CD4-positive, alpha-beta T cell treated with Interleukin-2 at 100 ng/mL for 4 hours (primary cell): ENCODE measurements at places on chromosomes 2 and 18.

GRCh38 chr2:16085073-16085472 lies 144.7 kb downstream of the MYCN start:
- DNase-seq, result no peak

GRCh38 chr2:69466728-69467127 lies 29.5 kb upstream of the NFU1 start:
- DNase-seq, result no peak

GRCh38 chr2:3023531-3023930 lies 354.1 kb downstream of the EIPR1 start:
- DNase-seq, result no peak

- no peak for DNase-seq
Measured at GRCh38 chr2:24859968-24860600, 60.0 kb downstream of the ADCY3 start.

DNA sequence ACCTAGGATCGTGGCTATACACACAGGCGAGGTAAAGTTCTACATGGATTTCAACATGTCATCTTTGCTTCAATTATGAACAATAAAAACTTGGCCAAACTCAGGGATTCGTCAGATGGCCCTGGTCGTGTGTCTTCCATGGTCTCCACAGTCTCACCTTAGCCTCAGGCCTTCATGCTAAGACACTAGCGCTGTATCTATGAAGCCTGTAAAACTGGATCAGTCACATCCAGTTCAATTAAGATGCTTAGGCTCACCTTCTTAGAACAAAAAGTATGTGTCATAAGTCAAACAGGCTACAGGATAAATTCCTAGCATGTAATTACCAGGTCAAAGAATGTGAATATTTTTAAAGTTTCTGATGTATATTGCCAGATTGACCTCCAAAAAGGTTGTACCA lies 113.7 kb upstream of the NRP2 start:
- no peak for DNase-seq

- DNase-seq, result no peak
Measured at GRCh38 chr2:3121601-3122000, 256.0 kb downstream of the EIPR1 start.

GRCh38 chr2:60552078-60552850 lies 1.2 kb downstream of the BCL11A start:
- DNase-seq, result no peak

- no peak for DNase-seq
Measured at GRCh38 chr18:61666876-61667590, 225.8 kb downstream of the RNF152 start.

DNA sequence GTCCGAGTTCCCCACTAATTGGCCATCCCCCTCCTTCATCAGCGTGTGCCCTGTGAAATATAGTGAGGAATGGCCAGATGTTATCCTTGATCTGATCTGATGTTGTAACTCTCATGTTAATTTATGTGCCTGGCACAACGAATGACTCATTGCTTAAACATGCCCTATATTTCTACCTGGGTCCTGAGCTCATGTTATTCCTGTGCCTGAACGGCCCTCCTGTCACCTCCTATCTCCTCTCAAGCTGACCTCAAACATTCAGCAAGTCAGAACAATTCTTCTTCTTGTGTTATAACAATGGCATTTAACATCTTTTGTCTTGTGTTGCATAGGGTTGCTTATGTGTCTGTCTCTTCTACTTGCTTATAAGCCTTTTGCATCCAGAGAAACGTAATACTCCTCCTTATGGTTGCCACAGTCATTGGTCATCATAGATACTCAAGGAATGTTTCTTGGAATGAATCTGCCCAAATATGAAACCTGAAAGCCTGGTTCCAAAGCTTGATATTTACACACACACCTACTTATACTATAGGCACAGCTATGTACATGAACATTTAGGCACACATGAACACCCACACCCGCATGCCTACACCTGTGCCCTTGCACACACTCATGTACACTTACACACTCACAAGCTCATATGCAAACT lies 80.2 kb upstream of the PHLPP1 start:
- DNase-seq, result no peak

DNA sequence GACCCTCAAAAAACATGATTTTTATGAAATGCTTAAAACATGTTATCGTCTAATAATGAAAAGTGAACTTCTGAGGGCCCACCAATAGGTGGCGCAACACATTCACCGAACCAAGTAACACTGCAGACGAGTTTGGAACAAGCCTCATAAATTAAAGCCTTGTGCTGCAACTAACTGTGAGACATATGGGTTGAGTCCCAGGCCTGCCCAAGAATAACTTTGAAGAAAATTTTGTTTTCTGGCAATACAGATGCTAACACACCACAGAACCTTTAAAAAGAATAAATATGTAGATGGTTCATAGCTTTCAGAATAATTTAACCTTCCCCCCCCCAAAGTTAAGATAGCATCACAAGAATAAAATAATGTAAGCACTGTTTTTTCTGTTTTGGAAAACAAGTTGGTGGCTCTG lies 285.9 kb downstream of the RNF144A start:
- peak; percentile 63 for DNase-seq

- no peak for DNase-seq
Measured at GRCh38 chr2:29697715-29698114, 223.7 kb downstream of the ALK start.

DNA sequence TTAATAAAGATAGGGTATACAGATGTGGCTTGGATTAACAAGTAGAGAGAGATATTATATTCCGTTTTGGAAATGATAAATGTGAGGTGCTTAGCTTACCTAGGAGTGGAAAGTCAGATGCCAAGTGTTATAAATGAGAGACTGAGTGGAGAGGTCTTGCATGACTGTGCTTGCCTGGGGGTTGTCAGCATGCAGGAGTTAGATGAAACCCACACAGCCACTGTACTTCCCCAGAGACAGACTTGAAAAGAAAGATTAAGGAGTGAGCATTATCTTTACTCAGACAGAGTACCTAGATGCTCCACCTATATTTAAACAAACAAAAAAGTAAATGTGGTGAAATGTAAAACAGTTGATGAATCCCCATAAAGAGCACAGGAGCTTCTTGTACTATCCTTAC lies 482.7 kb downstream of the RIT2 start:
- no peak for DNase-seq

- DNase-seq, result no peak
Measured at GRCh38 chr2:10237392-10238321, 65.0 kb upstream of the HPCAL1 start.

GRCh38 chr2:121294881-121295840 lies 10.2 kb upstream of the TFCP2L1 start:
- DNase-seq, result no peak

- DNase-seq, result no peak
Measured at GRCh38 chr2:102483086-102483485, 10.1 kb downstream of the SLC9A4 start.

DNA sequence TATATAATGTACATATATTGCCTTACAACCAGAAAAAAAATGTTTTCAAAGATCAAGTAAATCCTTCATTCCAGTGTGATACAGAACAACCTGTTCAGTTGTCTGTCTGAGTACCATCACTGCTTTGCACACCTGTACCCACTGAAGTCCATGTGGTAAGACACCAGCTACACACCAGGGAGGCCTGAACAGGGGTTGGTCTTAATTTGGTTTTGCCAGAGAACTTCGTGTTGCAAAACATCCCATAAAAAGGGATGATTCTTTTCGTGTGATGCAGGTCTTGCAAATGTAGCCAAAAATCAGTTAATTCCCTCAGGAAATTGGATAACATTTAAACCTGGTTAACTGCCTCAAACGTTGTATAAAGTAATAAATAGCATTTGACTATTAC lies 73.7 kb upstream of the SLC1A4 start:
- no peak for DNase-seq

GRCh38 chr2:19541884-19542283 lies 183.5 kb upstream of the OSR1 start:
- DNase-seq, result no peak

GRCh38 chr2:234368861-234369261 lies 128.0 kb downstream of the ARL4C start:
- DNase-seq, result peak; percentile 70

- DNase-seq, result no peak
Measured at GRCh38 chr2:141900826-141901225, 230.0 kb downstream of the LRP1B start.

DNA sequence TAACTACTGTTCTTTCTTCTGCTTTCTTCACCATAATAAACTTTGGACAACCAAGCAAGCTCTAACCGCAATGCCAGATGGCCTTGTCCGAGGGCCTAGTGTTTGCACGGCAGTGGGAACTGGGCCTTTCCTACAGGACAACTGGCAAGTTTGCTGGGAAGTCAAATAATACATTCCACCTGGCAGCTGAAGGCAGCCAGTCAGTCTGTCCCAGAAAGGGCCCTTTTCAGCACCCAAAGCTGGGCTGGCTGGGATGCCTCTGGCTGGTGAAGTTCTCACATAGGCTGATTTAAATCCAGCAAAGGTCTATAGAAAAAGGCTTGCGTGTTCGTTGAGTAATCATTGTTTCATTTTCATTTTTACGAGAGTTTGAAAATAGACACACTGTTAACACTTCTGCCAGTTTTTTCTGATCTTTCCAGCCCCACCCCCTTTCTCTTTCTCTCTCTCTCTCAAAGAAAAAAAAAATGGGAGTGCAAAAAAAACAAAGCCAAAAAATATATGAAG lies 110.0 kb upstream of the EPAS1 start:
- DNase-seq, result peak; percentile 11

DNA sequence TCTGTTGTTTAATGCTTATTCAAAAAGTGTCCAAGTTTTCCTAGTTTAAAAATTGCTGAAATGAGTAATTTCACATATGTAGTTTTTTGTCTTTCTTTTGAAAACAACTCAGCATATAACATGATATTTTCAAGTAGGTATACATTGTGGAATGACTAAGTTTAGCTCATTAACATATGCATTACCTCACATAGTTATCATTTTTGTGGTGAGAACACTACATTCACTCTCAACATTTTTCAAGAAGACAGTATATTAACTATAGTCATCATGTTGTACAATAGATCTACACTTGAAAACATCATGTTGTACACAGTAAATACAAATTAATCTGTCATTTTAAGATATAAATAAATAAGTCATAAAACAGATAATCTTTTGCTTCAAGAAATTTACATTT lies 340.0 kb downstream of the CCDC85A start:
- no peak for DNase-seq

DNA sequence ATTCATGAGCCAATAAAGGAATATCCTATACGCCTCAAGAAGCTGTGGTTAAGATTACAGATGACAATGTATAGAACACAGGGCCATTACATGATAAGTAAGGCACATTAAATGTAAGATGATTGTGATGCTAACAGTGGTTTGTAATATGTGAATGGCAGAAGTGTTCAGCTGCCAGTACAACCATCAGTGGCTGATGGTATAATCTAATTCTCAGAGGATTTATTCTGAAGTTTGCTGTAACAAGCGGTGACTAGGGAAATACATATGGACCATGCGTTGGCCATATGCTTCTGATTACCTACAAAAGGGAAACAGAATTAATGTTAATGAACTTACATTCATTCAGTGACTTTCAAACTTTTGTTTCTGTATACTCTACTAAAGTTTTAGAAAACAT lies 750.8 kb upstream of the KLHL29 start:
- no peak for DNase-seq

DNA sequence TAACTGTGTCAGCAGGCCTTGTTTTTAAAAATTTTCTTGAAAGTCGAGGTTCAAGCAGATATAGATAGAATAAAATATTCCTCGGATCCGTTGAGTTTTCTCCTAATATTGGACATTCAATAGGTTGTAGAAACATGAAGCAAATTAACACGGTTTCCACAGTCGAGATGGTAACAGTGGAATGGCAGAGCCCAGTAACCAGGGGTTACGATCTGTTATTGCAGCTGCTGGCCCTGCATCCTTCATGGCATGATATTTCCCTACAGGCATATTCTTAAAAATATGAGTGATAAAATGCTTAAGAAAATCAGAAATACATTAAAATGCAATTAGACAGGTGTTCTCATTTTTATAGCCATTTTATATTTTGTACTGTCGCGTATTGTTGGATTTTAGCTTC lies 117.6 kb downstream of the SNTG2 start:
- DNase-seq, result no peak

GRCh38 chr2:11764920-11765319 lies 18.5 kb downstream of the LPIN1 start:
- DNase-seq, result no peak

DNA sequence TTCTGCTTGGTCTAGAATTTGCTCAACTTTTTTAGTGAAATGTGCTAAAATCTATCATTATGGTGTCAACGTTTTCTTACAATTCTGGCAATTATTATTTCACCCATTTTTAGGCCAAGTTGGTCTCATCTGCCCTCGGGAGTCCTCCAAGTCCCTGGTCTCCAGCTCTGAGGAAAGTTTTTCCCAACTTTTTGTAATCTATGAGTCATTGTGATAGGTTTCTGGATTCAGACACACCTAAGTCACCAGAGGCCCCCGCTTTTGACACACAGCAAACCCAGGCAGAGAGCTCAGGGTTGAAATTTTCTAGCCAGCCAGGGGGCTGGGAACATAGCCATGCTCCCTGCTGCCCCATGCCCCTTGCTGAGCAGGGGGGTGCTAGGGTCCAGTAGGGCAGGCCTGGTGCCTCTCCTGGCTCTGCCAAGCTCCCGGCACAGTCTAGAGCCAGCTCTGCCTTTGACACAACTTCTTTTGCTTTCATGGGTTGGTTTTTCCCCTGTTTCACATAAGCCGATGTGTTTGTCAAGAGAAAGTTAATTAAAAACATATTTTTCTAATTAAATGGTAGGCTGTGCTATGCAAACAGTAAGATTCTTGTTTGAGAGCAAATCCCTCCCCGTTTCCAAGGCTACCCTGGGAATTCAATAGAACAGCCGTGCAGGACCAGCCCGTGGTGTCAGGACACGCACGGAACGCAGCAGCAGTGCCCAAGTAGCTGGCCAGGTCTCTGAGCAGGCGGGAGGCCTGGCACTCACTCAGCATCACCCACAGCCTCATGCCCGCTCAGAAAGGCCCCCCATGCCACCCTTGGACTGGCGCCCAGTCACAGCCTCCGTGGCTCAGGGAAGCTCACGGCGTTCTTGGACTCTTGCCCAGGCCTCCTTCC lies 25.5 kb upstream of the SNED1 start:
- no peak for DNase-seq

DNA sequence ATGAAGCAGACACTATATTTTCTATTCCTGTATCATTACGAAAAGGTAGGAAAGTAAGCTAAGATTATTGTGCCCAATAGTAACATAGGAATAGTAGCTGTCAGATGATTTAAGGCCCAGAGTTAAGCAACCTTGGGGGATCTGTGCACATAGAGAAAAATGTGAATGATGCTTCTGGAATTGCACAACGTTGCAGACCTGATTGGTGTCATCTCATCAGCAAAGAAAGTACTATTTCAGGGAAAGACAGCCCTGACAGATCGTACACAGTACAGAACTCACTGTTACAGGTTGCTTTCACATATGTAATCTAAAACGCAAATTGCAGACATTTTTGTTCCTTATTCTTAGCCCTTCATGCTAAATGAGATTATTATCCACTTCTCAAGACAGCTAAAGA lies 535.9 kb downstream of the TRIB2 start:
- no peak for DNase-seq
